CD8-positive, alpha-beta memory T cell (primary cell): ENCODE measurements at places on chromosomes 16 and 17. TPM values are rescaled to one million over a fixed set of nuclear protein-coding genes. Genes with fewer than 3 reads are reported as not detected.

DNA sequence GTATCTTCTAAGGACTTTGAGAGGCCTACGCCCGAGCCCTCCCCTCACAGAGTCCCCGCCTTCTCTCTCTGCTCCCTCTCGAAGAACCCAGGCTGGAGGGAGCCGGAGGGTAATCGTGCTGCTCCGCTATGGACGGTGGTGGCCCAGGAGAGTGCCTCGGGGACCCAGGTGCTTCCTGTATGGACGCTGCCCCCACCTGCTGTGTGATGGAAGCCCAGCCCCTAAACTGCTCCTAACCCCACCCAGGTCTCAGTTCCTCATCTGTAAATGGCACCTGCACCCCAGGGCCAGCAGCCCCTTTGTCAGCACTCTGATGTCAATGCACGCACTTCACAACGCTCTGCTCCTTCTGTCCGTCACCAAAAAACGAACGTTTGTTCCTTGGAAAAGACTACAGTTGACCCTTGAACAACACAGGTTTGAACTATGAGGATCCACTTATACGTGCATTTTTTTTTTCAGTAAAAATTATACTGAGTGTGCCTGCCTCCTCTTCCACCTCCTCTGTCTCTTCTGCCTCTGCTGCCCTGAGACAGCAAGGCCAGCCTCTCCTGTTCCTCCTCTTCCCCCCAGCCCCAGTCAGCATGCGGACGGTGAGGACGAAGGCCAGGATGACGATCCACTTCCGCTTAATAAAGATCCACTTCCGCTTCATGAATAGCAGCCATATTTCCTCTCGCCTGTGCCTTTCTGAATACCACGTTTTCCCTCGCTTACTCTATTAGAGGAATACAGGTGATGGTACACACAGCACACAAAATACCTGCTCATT, 118.3 kb downstream of the BANP start:
- no peaks in the 10 kb centered on the region for H3K27me3 ChIP-seq
- H3K36me3 ChIP-seq: peaks cover 4% of the 10 kb centered on the region
- H3K4me1 ChIP-seq: no peaks in the 10 kb centered on the region
- no peak overlapping the region for H3K27ac ChIP-seq

DNA sequence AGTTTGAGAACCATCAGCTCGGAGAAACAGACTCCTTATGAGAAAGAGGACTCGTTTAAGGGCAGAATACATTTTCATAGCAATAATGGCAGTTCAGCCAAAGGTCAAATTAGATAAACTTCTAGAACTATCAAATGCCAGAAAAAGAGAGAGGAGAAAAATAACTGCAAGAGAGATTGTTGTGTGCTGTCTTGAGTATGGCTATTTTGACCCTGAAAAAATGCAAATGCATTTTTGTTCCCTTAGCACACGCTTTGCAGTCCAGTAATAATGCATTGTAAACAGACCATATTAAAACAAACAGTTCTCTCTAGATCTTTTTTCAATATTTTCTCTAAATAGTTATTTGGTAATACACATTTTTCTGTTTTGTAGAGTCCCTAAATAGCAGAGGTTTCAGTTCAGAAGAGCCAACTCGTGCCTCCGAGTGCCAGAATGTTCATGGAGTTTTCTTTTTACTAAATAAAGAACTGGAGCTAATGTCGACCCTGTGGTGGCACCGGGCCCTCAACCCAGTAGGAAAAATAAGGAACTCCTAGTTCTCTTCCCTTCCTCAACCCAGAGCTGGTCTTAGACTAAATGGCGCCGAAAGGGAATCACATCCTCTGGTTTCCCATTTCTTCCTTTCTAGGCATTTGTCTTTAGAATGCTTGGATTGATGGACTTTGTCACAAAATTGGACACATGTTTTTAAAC, 298.0 kb downstream of the MAP2K4 start:
- no peaks in the 10 kb centered on the region for H3K36me3 ChIP-seq
- H3K27me3 ChIP-seq: no peaks in the 10 kb centered on the region
- H3K27ac ChIP-seq: no peak overlapping the region
- H3K4me3 ChIP-seq: no peak overlapping the region
- no peak for DNase-seq

DNA sequence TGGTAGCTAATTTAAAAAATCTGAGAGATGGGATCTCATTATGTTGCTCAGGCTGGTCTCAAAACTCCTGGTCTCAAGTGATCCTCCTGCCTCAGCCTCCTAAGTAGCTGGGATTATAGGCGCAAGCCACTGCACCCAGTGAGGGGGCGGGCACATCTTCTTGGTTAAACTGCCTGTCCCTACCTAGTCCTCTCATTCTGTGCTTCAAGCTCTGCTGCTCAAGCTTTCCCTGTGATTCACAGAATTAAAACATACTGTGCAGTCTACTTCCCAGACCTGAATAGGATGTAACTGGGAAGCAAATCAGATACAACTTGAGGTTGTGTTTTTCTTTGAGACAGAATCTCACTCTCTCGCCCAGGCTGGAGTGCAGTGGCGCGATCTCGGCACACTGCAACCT, 2.3 kb downstream of the MRPL38 start:
- H3K4me3 ChIP-seq: no peak overlapping the region
- H3K27me3 ChIP-seq: no peaks in the 10 kb centered on the region
- H3K36me3 ChIP-seq: peaks cover 12% of the 10 kb centered on the region
- H3K27ac ChIP-seq: no peak overlapping the region
- H3K4me1 ChIP-seq: peaks cover 13% of the 10 kb centered on the region

- no peak for DNase-seq
- H3K36me3 ChIP-seq: no peaks in the 10 kb centered on the region
- H3K4me3 ChIP-seq: peak overlapping the region; percentile 22
- H3K27ac ChIP-seq: no peak overlapping the region
- H3K27me3 ChIP-seq: peaks cover 4% of the 10 kb centered on the region
- peaks cover 7% of the 10 kb centered on the region for H3K4me1 ChIP-seq
Measured at GRCh38 chr16:89257281-89257731, 39.8 kb downstream of the ZNF778 start.

GRCh38 chr16:53948326-53948725, 244.4 kb downstream of the FTO start:
- peaks cover 6% of the 10 kb centered on the region for H3K4me1 ChIP-seq
- H3K4me3 ChIP-seq: no peak overlapping the region
- H3K36me3 ChIP-seq: no peaks in the 10 kb centered on the region
- H3K27me3 ChIP-seq: no peaks in the 10 kb centered on the region
- H3K27ac ChIP-seq: no peak overlapping the region

- no peak overlapping the region for H3K27ac ChIP-seq
- no peaks in the 10 kb centered on the region for H3K36me3 ChIP-seq
Measured at GRCh38 chr16:81804134-81804610, 25.1 kb downstream of the PLCG2 start.

- DNase-seq: no peak
- H3K27me3 ChIP-seq: no peaks in the 10 kb centered on the region
- H3K4me3 ChIP-seq: no peak overlapping the region
Measured at GRCh38 chr17:11506635-11507034, 91.6 kb upstream of the DNAH9 start.

RRAD gene
- total RNA-seq: 0.88 TPM

DNA sequence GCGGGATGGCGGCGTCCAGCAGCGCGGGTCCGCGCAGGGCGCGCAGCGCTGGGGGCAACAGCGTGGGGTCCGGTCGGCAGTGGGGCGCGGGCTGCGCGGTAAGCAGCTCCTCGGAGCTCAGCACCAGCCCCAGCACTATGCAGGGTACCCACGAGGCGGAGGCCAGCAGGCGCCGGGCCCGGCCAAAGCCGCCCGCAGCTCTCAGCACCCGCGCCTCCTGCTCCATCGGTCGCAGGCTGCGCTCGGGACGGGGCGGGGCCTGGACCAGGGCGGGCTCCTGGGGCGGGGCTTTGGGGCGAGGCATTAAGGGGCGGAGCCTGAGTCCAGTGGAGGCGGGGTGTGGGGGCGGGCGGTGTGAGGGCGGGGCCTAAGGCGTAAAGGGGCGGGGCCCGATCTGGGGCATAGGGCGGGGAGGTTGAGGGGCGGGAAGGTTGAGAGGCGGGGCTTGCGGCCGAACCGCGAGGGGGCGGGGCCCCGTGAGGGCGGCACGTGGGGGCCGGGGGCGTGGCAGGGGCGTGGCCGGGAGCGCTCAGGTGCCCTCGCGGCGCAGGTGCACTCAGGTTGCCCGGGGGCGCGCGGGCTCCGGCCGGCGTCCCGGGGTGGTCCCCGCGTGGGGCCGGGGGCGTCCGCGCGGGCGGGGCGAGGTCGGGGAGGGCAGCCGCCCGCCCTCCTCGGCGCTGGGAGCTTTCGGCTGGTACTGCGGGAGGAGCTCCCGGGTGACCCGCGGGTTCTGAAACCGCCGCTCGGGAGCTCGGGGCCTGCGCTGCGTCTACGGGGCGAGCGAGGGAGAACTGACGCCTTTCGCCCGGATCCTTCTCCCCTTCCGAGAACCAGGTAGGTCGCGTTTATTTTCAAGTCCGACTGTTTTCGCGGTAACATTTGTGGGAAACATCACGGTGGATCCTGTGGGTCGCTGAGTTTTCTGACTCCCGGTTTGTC, 1.4 kb upstream of the SLC22A31 start:
- peak; percentile 51 for DNase-seq
- H3K36me3 ChIP-seq: no peaks in the 10 kb centered on the region
- H3K4me1 ChIP-seq: peaks cover 8% of the 10 kb centered on the region
- H3K4me3 ChIP-seq: no peak overlapping the region

GRCh38 chr17:50570032-50570431, 9.5 kb downstream of the CACNA1G start:
- H3K4me1 ChIP-seq: no peaks in the 10 kb centered on the region
- H3K4me3 ChIP-seq: no peak overlapping the region
- H3K27ac ChIP-seq: no peak overlapping the region
- DNase-seq: no peak

DNA sequence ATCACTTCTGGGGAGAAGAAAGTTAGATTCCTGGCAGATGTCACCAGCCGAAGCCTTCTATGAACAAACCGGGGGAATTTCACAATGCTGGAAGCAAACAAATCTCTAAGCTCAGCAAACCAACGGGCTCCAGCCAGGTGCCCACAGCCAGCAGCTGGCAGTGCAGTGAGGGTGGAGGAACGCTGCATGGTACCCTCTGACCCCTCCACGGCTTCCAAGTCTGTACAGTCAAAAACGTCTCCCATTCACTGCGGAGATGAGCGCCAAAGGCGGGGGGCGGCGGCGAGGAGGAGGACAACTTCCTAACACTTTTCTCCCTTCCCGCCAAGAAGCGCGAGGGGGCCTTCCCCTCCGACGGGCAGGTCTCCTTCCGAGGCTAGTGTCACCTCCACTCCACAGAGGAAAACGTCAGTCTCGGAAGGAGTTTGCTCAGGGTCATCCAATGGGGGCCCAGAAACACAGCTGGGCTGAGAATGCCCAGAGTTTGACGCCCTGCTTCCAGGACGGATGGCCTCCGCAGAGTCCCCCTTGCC, 924 bp downstream of the ZNF598 start:
- H3K27me3 ChIP-seq: no peaks in the 10 kb centered on the region
- no peaks in the 10 kb centered on the region for H3K36me3 ChIP-seq
- DNase-seq: no peak
- peak overlapping the region; percentile 79 for H3K27ac ChIP-seq
- H3K4me3 ChIP-seq: peak overlapping the region; percentile 69

CHD9 gene
- total RNA-seq: 21.8 TPM

ADORA2B gene
- total RNA-seq: 0.95 TPM

GRCh38 chr16:77944631-77945030, 77.7 kb upstream of the CLEC3A start:
- H3K27me3 ChIP-seq: no peaks in the 10 kb centered on the region
- no peak overlapping the region for H3K4me3 ChIP-seq
- no peaks in the 10 kb centered on the region for H3K4me1 ChIP-seq
- H3K27ac ChIP-seq: no peak overlapping the region
- H3K36me3 ChIP-seq: no peaks in the 10 kb centered on the region
- DNase-seq: no peak

GRCh38 chr17:2689411-2690164, 22.0 kb downstream of the CLUH start:
- peak; percentile 76 for DNase-seq
- H3K36me3 ChIP-seq: no peaks in the 10 kb centered on the region
- no peak overlapping the region for H3K27ac ChIP-seq
- H3K4me1 ChIP-seq: peaks cover 12% of the 10 kb centered on the region
- no peak overlapping the region for H3K4me3 ChIP-seq
- H3K27me3 ChIP-seq: no peaks in the 10 kb centered on the region

- no peaks in the 10 kb centered on the region for H3K4me1 ChIP-seq
- H3K4me3 ChIP-seq: no peak overlapping the region
- DNase-seq: no peak
- no peak overlapping the region for H3K27ac ChIP-seq
Measured at GRCh38 chr16:54453871-54454270, 167.3 kb upstream of the IRX3 start.

DNA sequence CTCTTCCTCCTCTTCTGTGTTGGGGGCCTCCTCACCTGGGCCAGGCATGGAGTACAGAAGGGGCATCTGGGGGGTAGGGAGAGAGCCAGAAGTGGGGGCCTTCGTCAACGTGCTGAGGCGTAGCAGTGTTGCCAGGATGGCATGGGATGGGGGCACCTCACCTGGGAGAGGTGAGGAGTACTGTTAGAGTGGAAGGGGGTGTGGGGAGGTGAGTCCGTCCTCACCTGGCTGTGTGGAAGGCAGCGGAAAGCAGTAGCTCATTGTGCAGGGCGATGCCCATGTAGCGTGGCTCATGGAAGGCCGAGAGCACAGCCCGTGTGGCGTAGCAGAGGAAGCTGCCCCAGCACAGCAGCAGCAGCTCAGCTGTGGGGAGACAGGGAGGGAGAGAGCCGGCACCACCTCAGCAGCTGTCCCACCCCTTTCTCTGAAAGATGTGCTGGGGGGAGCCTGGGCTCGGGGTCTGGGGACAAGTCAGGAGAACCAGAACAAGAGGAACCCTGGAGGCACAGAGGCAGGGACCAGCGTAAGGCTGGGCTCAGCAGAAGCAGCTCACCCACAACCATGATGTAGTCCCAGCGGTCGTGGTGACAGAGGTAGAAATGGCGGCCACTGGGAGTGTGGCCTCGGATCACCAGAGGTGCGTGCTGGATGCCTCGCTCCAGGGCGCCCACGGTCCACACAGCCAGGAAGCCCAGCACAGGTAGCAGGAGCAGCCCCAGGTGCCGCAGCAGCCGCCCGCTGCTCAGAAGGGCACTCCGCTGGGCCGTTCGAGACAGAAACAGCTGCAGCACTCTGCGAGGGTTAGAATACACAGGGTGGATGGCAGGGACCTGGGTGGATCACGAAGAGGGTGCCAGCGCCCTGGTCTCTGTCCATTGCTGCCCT, 9.0 kb downstream of the GPR179 start:
- H3K27ac ChIP-seq: no peak overlapping the region
- H3K36me3 ChIP-seq: no peaks in the 10 kb centered on the region
- H3K27me3 ChIP-seq: peaks cover 2% of the 10 kb centered on the region
- H3K4me1 ChIP-seq: no peaks in the 10 kb centered on the region
- no peak overlapping the region for H3K4me3 ChIP-seq
